ENCODE measurements at places on chromosomes 12 and 14.

DNA sequence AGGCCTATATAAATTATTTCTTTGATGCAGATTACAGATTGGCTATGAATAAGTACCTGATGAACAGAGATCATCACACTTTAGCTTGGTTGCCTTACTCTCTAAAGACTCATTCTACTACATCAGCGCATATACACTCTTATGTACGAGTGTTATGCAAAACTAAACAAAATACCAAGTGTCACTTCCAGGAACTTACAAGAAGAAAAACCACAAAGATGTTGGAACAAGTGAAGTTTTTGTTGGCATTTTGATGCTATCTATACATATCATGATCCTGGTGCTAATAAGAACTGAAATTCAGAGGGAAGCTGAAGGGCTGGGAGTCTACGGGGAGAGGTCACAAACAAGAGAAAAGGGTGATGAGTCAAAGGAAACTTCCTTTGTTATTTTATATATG is 47.9 kb upstream of the CERS5 start:
- peak; percentile 64 for DNase-seq

GRCh38 chr12:83161456-83161855 is 474.8 kb downstream of the TMTC2 start:
- DNase-seq = peak; percentile 11

DNA sequence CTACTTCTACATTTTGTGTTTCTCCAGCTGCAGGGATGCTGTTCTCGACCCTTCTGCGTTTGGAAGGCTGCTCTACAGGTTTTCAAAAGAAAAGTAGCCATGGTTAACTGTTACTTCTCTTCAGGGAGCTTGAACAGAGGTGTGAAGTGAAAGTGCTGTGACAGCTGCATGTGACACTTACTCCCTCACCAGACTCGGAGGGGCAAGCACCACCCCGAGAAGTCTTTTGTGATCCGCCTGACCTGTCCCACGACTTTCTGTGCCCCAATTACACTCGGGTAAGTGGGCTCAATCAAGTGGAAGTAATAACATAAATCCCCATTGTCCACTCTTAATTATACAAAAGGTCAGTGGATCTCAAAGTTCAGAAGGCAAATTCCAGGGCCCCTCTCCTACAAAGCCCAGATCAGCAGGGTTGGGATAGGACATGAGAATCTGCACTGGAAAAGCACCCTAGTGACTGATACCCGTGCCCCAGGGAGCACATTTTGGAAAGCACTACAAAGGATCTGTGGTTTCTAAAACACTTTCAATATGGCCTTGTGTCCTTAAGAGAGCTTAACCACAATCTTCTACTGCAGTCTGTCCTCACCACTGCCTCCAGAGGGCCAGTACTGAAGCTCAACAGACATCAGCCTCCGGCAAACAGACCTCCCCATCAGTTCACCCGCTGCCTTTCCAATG is 11.5 kb downstream of the FICD start:
- DNase-seq = peak; percentile 26

GRCh38 chr12:111166779-111167540 is 201.9 kb downstream of the PHETA1 start:
- DNase-seq = no peak

All from cardiac fibroblast (primary cell).